ENCODE measurements at places on chromosomes 11 and 22.
A peak's percentile ranks its signal among the peaks of the same experiment; 100 is the strongest.

- no peak for DNase-seq
Observed at GRCh38 chr11:113287801-113288200, 26.6 kb upstream of the TTC12 start.

DNA sequence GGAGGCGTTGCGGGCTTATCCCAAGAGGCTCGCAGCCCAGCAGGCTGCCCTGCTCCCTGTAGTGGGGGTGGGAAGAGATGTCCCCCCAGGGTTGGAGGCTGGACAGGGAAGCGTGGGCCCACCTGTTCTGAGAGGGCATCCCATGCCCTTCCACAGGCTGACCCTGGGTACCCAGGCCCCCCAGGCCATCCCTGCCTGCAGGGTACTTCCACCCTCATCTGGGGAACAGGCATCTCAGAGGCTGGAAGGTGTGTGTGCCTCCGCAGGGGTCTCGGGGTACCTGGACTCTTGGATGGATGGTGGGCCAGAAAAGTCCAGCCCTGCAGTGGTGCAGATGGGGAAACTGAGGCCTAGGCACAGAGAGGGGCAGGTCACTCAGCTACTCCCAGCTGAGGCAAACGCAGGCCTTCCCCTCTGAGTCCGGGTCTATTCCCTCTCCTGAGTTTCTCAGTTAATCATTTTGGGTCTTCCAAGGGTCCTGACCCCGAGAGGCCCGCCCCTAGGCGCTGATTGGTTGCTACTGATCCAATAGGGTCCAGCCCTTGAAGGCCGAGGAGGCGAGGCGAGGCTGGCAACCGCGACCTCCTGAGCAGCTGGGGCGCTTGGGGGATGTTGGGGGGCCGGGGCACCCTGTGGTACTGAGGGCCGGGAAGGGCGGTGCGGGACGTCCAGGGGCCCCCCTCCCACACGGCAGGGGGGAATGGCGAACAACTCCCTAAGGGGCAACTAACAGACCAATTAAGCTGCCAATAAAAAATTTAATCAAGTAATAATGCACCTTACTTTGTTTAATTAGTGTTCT lies 23.8 kb downstream of the FLRT1 start:
- no peak for DNase-seq

DNA sequence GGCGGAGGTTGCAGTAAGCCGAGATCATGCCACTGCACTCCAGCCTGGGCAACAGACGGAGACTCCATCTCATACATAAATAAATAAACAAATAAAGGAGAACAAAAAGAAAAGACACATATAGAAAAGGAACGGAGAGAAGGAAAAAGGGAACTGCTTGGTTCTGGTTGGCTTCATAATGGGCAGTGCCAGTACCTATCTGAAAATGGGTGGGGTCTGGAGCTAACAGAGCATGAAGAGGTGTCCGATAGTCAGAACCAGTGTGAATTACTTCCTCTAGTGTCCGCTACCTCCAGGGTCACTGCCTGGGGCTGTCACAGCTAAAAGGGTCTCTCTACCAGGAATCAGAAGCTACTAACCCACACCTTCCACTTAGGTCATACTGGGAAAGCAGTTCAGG lies 27.2 kb upstream of the TTC28 start:
- peak; percentile 51 for DNase-seq

DNA sequence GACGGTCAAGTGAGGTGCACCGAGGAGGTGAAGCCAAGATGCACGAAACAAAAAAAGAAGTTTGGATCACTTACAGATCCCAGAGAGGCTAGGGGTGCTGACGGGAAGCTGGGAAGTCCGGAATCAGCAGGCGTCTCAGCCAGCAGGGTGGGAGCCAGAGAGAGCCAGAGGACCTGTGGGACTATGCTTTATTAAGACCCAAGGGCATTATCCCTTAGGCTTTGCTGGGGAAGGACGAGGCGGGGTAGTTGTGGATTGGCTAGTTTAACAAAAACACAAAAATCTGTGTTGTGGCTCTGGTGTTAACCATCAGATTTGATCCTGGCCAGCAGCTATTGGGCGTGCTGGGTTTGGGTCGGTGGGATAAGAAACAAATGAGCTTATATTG lies 427.1 kb downstream of the DYNC2H1 start:
- no peak for DNase-seq

DNA sequence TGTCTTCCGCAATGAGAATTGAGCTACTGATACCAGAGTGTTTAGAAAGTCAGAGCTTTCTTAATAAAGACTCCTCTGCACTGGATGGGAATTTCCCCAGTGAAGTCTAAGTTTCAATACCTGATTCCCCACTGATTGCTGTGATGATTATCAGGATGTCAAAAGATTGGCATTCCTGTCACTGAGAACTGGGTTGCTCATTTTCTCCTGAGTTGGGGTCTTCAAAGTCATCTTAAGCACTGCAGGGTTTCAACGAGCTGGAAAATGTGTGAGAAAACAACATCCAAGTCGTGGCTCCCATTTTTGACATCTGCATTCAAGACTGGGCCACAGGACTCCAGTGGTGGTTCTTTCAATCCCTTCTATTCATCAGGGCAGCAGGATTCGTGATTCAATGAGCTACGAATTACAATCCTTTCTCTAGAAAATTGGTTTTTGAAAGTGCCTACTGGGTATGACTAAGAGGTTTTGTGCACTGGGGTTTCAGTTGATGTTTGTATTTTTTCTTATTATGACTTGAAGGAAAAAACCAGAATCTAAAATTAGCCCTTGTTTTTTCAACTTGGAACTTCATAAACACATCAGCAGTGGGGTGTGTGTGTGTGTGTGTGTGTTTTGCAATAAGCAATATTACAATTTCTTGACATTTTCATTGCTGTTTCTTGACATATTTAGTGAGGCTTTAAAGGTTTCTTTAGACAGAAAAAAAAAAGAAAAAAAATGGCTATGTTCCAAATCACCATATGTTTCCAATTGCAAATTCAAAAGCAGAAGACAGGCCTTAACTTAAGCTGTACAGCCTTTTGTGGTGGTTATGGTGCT lies 233.0 kb downstream of the FAM76B start:
- no peak for DNase-seq

Measured in germinal center (tissue), 1 donor.